Stimulated activated CD4-positive, alpha-beta T cell treated with anti-CD3 and anti-CD28 coated beads, Interleukin-1b, Interleukin-23, amount 100 ng/mL, for 1 hour (primary cell): ENCODE measurements at places on chromosomes 7 and 10.

DNA sequence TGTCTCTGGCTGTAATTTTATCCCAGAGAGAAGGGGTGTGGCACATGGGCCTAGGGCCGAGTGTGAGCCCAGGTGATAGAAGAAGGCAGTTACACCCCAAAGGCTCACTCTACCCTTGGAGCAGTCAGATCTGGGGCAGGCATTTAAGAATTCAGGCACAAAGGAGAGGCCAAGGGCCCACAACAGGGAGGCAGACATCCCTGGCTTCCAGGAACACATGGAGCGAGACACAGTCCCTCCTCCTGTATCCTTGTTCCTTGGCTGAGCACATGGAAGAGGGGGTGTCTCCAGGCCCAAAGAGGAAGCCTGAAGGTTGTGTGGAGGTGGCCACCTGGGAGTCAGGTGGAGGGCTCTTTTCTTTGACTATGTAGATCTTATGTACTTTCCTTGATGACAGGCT lies 286.2 kb downstream of the RPS24 start:
- no peak for DNase-seq

DNA sequence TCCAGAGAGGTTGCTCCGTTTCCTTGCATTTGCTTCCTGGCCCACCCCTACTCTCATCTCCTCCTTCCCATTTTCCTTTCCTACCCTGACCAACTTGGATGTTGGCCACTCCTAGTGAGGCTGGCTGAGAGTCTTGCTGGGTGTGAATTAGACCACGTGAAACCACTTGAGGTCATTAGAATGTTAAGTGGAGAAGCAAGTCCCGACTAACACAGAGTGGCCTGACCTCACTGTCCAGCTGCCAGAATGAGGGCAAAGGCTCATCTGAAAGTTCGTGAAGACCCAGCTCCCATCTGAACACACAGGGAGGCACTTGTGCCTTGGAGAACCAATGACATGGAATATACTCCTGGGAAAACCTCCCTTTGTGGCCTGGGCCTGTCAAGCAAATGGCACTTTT lies 80.8 kb downstream of the WDR11 start:
- no peak for DNase-seq

- DNase-seq: no peak
Measured at GRCh38 chr7:92158660-92159575, 20.0 kb downstream of the LRRD1 start.

- DNase-seq: no peak
Measured at GRCh38 chr7:110974441-110974840, 116.5 kb upstream of the LRRN3 start.

DNA sequence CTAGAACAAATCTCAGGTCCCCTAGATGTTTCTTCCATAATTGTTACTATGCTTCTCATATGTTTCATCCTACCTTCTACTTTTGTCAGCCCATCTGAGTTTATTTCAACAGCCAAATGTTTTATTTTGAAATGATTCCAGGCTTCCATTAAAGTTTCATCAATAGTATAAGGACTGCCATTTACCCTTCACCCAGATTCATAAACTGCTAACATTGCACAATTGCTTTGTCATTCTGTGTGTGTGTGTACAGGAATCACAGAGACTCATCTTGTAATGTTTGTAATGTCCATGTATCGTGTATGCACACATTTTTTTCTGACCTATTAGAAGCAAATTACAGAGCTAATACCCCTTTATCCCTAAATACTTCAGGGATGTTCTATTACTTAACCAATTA lies 25.5 kb downstream of the MMRN2 start:
- no peak for DNase-seq

DNA sequence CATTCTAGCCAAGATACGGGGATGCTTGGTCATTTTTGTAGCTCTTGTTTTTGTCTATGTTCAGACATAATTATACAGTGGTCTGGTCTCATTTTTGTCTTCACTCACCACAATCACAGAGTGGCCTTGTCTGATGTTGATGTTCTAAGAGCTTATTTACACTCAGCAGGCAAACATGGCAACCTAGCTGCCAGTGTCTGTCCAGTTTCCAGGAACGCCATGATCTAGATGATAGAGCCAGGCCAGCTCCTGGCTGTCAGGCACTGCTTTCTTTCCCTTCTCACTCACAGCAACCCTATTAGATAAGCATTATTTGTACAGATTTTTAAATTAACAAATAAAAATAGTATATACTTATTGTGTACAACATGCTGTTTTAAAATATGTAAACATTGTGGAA lies 98.6 kb upstream of the PHF14 start:
- no peak for DNase-seq

GRCh38 chr7:123802249-123802648 lies 42.7 kb upstream of the HYAL4 start:
- DNase-seq: no peak

- no peak for DNase-seq
Measured at GRCh38 chr7:30915751-30916150, 4.1 kb downstream of the AQP1 start.
